HCT116 (cell line): ENCODE measurements at places on chromosomes 4 and X. TPM values are rescaled to one million over a fixed set of nuclear protein-coding genes. Genes with fewer than 3 reads are reported as not detected.

- DNase-seq: no peak
These were observed 49.4 kb upstream of the RELL1 start for GRCh38 chr4:37735578-37735977.

- DNase-seq: no peak
These were observed 69.1 kb downstream of the PPP2R2C start for GRCh38 chr4:6403400-6403685.

GRCh38 chr4:80026100-80026499, 46.9 kb downstream of the ANTXR2 start:
- DNase-seq: no peak

DNA sequence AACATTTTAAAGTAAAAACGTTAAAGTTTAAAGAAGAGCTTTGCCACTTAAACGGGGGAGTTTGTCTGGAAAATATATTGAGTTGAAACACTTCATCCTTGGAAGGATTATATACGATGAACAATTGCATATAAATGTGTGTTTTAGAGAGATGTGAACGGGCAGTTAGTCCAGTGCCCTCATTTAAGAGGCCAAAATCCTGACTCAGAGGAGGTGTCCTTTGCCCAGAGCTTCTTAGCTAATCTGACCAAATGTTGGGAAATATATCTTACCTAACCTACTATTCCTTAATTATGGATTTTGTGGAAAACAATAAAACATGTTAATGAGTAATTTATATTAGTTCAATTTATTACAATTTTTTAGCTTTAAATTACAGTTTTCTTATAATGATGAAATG, 327.2 kb upstream of the DIPK2B start:
- DNase-seq: no peak

ITIH6 gene
- not detected for total RNA-seq
